ENCODE measurements at places on chromosomes 7 and 10.
A peak's percentile ranks its signal among the peaks of the same experiment; 100 is the strongest.

- no peak for DNase-seq
Measured at GRCh38 chr10:130914367-130914766, 397.2 kb downstream of the TCERG1L start.

GRCh38 chr10:4136121-4136520 lies 351.1 kb upstream of the KLF6 start:
- DNase-seq: no peak

DNA sequence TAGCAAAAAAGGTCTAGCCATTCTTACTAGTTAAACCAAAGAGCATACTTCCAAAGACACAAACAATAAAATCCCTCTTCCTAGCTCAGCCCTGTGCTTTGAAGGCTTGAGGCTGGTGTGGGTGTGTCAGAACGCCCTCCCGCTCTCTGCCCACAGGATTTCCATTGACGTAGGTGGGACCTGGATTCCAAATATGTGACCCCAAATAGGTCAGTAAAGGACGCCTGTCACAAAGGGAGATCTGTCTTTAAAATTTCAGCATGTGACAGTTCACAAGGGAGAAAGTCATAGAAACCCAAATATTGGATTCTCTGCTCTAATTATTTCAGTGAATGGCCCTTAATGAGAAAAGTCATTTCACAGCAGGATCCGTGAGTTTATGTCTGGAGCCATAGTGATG lies 39.9 kb upstream of the LYZL1 start:
- DNase-seq: no peak

DNA sequence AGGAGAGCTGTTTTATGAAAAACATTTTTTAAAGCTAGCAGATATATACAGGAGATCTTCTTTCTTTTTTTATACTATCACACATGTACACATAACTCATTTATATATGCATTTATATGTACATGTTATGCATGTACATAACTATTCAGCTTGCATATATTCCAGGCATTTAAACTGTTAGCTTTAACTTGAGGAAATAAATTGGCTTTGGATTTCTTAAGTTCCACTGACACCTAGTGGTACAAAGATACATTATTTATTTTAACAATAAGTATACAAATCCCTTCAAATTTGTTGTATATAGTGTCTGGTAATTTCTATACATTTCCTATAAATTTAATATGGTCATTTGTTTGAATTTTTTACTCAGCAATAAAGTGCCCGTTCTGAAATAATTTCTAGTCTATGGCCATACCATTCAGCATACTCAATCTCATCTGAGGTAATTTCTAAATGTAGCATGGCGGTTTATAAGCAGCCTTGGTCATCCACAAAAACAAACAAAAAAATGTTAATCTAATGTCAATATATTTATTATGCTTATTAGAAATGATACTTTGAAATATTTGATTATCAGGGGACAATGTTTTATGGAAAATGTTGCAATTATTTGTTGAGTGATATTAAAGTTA lies 11.6 kb downstream of the ZDHHC6 start:
- peak; percentile 38 for DNase-seq

- DNase-seq: no peak
Measured at GRCh38 chr10:57218382-57218781, 857.3 kb upstream of the ZWINT start.

DNA sequence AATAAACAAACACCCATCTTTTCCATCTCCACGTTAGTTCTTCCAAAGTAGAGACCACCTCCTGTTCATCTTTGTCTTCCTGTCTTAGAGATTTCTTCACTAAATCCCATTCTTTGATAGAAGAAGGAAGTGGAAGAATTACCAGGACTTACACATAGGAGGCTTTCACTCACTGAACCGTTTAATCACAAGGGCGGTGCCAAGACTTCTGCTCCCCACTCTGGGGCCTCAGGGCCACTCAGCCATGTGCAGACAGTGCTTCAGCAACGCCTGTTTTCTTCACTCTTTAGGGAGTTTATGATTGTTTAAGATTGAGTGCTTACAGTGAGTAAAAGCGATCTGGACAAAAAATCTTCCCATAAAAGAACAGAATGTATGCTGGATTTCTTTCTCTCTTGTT lies 63.9 kb upstream of the SORCS3 start:
- no peak for DNase-seq

- DNase-seq: no peak
Measured at GRCh38 chr10:59093461-59093860, 83.0 kb upstream of the PHYHIPL start.

GRCh38 chr7:33979807-33980355 lies 74.5 kb downstream of the BMPER start:
- peak; percentile 99 for DNase-seq

GRCh38 chr7:74379938-74380337 lies 73.8 kb upstream of the GTF2IRD1 start:
- DNase-seq: no peak

DNA sequence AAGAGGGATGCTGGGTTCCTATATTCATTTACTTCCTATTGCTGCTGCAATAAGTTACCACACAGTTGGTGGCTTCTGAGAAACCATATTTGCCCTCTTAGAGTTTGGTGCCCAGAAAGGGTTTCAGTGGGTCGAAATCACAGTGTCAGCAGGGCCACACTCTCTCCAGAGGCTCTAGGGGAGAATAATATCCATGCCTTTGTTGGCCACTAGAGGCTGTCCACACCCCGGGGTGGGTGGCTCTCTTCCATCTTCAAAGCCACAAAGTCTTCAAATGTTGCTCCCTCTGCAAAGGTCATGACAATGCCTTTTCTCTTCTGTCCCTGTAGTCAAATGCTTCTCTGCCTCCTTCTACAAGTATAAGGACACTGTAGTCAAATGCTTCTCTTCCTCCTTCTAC lies 989.4 kb downstream of the CCSER2 start:
- no peak for DNase-seq

DNA sequence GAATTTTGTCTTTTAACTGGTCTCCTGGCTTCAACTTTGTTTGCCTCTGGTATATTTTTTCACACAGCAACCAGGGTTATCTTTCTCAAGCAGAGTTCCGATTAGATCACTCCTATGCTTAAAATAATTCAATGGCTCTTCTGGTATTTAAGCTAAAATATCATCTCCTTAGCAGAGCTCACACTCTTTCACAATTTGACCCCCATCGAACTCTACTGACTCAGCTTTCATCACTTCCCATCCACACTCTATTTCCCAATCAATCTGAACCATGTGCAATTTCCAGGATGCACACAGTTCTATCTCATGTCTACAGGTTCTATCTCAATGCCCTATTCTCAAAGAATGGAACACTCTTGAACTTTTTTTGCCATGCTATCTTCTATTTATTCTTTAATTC lies 809.5 kb downstream of the GRID1 start:
- peak; percentile 60 for DNase-seq

DNA sequence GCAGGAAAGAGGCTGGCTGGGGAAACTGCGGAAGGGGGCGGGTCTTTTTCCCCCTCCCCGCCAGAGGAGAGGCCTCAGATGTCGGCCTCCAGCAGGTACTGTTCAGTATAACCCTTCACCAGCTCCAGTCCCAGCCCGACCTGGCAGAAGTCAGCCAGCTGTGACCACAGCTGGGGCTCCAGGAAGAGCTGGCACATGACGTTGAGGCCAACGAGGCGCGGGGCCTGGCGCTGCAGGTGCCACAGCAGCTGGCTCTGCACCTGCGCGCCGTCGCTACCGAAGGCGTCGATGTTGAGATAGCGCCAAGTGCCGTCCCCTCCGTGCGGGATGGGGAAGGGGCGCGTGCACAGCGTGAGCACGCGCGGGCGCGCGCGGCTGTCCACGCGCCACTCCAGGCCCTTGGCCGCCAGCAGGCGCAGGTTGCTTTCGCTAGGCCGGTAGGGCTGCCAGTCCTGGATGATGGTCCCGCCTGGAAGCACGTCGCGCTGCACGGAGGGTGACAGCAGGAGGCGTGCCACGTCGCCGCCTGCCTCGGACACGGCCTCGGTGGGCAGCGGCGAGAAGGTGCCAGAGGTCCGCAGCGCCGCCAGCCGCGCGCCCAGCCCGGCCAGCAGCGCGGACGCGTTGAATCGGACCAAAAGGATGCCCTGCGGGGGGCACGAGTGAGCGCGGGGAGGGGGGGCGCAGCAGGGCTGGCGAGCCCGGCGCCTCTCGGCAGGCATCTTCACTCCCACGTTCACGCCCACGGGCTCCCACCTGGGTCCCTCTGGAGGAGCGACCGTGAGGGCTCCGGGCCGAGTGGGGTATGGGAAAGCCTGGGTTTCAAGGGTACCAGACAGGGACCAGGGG lies 6.9 kb upstream of the VGF start:
- no peak for DNase-seq

DNA sequence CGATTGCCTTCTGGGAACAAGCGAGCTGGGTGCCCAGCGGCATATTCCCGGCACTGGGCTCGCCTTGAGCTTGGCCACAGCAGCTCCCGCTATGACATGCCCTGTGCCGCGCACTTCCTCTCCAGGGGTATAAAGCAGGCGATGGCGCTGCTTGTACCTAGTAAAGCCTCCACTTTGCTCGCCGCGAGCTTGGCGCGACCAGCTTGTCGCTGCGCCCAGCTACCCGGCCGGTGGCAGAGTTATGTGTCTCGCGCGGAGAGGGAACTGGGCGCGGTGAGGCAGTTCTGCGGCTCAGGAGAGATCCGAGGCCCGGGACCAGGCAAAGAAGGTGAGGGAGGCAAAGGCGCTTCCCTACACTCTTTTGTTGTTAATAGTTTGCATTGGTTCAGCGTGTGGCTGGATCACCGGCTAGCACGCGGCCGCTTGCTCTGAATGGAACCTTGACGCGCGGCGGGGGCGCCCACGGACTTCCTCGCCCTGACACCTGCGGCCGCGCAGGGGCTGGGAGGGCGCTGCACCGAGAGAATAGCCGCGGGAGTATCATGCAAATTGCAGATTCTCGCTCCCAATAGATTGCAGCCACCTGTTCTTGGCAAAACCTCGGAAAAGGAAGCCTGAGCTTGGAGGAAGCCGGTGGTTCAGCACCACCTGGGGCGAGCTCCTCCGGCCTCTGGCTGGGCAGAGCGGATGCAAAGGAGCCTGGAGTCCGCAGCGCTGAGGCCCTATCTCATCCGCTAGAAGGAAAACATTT lies 3.0 kb upstream of the BUB3 start:
- DNase-seq: no peak

GRCh38 chr7:33932221-33932620 lies 26.9 kb downstream of the BMPER start:
- no peak for DNase-seq

Measured in fibroblast of skin of right biceps (primary cell).